ENCODE measurements at places on chromosomes 3 and 15.

- DNase-seq = no peak
These were observed 335.9 kb downstream of the LPP start for GRCh38 chr3:188489639-188490405.

DNA sequence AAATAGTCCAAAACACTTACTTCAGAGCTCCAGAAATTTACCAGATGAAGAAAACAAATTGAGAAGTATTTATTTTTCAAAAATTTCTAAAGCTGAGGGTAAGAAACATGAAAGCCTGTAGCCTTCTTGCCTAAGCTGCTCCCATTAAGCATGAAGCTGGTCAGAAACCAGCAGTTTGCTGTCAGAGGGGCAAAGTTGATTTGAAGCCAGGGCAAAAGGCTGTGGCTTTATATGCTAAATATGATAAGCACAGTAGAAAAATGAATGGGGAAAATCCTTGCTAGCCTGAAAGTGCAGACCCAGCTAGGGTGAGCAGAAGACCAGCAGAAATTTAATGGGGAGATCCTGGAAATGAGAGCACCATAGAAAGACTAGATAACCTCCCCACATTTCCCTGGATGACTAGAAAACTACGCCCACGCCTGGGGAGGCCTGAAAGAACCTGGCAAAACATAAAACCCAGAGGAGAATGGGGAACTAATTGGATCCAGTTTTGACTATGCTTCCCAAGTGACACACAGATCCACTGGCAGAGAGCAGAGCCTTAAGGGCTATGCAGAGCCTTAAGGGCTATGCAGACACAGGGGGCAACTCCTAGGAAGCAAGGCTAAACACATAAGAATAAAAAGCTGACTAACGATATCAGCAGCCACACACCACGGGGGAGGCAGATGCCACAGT lies 43.0 kb upstream of the HEG1 start:
- DNase-seq = no peak

- no peak for DNase-seq
These were observed 9.2 kb upstream of the MCCC1 start for GRCh38 chr3:183108470-183108869.

DNA sequence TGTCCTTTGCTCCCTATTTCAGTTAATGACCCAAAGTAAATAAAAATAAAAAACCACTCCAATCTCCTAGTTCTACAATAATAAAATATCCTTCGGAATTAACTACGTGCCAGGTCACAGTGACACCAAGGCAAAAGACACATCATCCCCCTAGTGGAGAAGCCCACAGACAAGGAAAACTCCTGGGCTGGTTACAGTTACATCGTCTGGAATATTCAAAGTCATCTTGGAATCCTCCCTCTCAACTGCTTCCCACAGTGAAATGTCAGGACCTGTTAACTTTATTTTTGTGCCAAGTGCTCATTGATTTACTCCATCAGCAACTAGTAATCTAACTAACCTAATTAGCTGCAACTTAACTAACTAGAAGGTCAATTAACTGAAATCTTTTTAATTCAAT lies 349.3 kb downstream of the MAGI1 start:
- DNase-seq = no peak

DNA sequence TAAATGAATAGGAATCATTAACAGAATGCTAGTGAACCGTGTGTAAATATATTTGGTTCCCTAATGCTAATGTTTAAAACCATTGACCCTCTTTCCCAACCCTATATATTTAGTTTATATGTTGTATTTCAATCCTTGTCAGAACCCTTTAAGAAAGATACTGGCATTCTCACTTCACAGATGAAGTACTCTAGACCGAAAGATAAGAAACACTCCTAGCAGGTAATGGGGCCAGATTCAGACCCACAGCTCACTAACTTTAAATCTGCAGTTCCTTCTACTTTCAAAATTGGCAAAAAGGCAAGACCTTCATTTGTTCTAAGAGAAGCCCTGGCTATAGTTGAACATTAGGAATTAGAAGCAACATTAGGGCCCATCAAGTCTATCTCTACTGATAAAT lies 42.3 kb upstream of the TM4SF4 start:
- DNase-seq = no peak

DNA sequence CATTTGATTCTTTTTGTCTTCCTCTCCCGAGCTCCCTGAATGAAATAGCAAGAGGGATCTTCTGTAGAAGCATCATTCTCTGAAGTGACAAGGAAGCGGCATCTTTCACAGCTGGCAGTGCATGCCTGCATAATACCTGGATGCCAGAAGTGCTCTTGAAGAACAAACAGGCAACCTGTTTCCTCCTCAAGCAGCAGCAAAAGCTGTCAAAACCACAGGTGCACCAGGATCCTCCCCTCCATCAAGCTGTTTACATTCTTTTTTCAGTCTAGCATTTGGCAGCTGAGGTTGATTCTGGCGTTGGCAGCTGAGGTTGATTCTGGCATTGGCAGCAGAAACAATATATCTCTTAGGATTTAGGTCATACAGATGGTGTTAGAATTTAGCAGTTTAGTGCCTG lies 979.0 kb downstream of the TUSC7 start:
- peak; percentile 75 for DNase-seq

DNA sequence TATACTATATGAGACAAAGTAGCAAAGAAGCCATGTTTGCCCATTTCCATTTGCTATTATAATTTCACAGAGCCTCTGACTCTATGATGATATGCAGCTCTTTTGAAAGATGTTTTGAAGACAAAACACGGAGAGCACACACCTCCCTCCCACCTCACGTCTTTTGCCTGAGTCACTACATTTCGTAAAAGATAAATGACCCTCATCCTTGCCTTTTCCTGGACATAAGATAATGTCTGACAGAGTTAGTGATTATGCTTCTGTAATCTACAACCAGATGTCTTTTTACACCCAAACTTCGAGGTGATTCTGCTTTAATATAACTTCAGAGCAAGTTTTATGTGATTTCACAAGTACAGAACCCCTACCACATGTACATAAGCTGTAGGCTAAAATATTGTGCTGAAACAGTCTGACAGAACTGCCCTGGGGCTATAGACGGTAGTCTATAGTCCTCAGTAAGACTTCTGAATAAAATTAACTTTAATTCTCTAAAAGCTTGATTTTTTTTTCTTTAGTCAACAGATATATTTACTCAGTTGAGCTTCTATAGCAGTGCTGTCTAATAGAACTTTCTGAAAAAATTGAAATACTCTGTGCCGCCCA lies 99.9 kb downstream of the CD200R1L start:
- DNase-seq = no peak

- no peak for DNase-seq
These were observed 160.0 kb upstream of the STRIT1 start for GRCh38 chr3:155453512-155453911.

DNA sequence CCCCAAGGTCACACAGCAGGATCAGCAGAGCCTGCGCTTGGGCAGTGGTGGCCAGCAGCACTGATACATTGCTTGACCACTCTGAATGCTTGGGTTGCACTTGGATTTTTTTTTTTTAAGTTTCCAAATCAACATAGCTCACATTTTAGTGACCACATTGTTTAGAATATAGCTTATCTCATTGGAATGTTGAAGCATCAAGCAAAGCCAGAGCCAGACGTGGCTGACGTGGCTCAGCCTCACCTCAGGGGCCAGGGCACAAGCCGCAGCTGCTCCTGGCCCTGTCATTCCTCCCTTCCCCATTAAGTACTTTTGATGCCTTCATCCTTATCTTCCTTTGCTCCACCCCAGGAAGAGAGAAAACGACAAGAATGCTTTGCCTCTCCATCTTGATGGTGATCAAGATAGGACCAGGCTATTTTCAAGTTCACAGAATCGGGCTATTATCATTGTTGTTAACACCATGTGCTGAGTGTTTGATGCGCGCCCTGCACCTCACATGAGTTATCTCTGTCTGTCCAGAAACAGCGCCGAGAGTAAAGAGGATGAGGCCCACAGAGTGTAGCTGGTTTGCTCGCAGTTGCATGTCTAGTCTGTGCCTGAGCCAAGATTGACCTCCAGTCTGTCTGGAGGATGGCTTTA lies 75.8 kb downstream of the AAGAB start:
- DNase-seq = no peak

DNA sequence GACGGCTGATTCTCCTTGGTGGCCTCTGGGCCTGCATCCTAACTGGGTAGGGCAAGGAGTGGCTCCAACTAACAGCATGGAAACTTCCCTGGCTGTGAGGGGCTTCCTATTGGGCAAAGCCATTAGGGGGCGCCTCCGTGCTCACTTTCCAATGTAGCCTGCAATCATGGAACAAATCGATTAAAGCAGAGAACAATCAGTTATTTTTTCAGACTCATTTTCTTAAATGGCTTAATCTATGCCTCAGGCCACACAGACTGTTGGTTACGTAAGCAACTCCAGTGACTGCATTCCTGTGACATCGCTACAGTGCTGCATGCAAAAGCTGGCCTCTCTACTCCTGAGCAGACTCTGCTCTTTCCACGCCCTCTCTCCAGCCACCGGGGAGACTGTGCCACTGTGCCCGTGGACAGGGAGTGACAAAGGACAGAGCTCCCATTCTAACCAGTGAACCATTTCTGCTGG lies 278.9 kb downstream of the KLF13 start:
- DNase-seq = no peak

DNA sequence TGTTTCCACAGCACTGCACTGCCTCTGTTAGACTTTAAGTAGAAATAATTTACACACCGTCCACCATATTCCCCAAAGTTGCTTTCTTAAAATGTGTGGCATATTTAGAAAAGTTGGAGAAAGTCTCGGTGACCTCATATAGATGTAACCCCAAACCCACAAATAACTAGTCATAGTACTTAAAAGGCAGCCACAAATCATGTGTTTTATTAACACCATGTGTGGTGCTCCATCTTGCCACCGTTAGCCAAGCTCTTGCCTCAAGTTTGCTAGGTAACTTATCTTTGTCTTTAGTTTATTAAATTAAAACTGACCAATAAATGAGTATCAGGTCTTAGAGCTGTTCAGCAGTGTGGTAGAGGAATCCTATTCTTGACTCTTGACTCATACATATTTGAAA lies 257.9 kb downstream of the UBE2E2 start:
- no peak for DNase-seq

GRCh38 chr3:31373681-31374080 lies 159.0 kb upstream of the STT3B start:
- DNase-seq = no peak

- no peak for DNase-seq
These were observed 15.6 kb downstream of the LZTFL1 start for GRCh38 chr3:45826321-45826720.

DNA sequence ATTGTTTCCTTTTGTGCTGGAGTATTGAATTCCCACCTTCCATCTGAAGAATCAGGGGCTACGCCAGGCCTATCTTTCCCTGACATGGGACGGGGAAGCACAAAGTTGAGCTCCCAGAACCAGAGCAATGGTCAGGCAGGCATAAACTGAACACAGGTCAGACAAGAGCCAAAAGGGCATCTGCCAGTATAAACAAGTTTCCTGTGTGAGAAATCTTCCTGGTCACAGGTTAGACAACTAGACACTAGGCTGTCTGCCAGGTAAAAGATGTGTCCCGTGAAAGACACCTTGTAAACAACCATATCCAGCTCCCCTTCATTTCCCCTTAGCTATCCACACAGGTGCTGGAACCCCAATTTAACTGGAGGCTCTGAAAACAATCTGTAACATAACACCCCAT lies 44.0 kb upstream of the CD96 start:
- no peak for DNase-seq

DNA sequence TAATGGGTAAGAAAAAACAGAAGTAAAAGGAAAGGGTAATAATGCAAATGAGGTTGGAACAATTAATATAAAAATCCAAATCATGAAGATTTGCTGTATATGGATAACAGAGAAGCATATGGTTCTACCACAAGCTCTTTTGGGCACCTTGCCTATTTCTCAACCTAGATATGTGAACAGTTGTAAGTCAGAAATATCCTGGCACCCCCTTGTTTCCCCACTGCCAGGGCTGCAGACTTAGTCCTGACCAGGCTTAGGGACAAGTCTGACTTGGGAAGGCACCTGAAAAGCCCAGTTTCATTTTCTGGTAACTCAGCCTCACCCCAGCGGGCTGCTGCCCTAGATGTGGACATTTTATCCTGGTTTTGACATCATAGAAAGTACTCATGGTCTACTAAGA lies 183.2 kb upstream of the STAC start:
- DNase-seq = no peak

DNA sequence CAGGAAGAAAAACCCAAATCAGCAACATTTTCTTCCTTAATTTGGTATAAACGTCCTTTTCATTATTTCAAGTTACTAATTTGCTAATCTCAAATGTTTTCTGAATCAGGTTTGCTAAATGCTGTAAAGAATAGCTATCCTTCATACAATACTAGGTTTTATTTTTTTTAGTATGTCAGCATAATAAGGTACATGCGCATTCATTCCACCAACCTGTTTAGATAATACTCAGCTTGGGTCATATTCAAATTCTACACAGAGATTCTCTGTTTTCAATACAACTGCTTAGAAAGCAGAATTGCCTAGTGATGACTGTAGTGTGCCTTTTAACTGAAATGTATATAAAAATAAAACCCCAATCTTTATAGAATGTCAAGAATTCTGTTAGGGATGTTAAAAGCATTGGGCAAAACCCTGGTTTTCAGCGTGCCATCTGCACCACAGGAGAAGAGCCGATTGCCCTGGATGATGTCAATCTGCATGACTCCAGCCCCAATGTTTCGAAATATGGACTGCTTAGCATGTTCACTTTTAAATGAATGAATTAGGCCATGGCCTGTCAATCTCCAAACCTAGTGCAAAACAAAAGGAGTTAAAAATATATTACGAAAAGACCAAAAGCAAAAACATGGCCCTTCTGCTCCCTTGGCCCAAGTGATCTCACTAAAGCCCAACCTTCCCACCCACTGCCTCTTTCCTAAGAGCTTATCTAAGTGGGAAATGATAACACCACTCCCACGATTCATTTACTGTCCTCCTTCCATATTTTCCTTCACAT lies 107.4 kb downstream of the GLDN start:
- no peak for DNase-seq

- DNase-seq = no peak
These were observed 162.3 kb downstream of the TNIK start for GRCh38 chr3:171297951-171298350.

DNA sequence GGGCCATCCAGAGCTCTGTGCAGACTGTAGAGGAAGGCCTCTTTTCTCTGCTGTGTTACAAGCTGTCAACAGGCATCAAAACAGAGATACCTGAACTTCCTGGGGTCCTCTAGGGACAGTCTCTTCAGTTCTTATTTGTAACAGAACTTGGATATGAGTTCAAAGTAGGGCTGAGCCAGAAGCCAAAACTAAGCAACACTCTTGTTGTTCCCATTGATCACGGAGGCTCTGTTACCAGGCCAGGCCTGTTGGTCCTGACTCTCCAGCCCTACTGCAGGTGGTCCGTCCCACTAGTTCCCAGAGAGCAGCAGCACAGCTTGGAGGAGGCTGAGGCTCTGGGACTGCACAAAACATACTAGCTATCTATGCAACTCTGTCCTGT lies 13.1 kb upstream of the AHSG start:
- DNase-seq = no peak

GRCh38 chr15:32099097-32099785 lies 68.9 kb downstream of the CHRNA7 start:
- DNase-seq = no peak

- no peak for DNase-seq
These were observed 16.8 kb downstream of the BCL2L10 start for GRCh38 chr15:52095597-52096262.

- DNase-seq = no peak
These were observed 11.8 kb downstream of the SLC12A8 start for GRCh38 chr3:125200731-125201139.

All from MM.1S (cell line).